ENCODE measurements at places on chromosomes 7 and 10.

- DNase-seq = no peak
Measured at GRCh38 chr7:98807068-98808048, 62.5 kb downstream of the TMEM130 start.

- DNase-seq = no peak
Measured at GRCh38 chr7:33807779-33808482, 97.4 kb upstream of the BMPER start.

- DNase-seq = no peak
Measured at GRCh38 chr10:112122827-112123226, 60.7 kb downstream of the GPAM start.

- DNase-seq = no peak
Measured at GRCh38 chr7:27971171-27971812, 209.3 kb downstream of the JAZF1 start.

GRCh38 chr7:4159154-4159501 is 523.0 kb upstream of the FOXK1 start:
- DNase-seq = no peak

DNA sequence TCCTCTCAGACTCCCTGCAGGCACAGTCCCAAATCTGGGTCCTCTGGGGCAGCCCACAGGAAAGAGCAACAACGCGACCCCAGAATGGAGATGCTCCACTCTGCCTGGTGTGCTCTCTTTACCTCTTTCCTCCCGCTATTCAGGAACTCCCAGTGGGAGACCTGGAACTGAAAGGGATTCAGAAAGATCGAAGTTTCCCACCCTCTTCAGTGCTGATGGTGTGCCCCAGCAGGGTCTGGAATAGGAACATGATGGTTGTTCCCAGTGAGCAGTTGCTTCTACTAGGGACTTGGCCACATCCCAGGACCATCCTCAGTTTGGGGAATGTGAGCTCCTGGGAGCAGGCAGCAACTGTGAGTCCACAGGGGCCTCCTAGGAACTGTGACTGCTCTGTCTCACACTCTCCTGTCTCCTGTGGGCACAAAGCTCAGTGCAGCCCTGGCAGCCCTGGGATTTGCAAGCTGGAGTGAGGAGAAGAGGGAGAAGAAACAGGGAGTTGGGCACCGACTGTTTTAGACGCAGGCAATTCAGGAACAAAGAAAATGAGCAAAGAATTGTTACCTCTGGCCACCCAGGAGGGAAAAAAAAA is 17.9 kb downstream of the OR6V1 start:
- DNase-seq = no peak

DNA sequence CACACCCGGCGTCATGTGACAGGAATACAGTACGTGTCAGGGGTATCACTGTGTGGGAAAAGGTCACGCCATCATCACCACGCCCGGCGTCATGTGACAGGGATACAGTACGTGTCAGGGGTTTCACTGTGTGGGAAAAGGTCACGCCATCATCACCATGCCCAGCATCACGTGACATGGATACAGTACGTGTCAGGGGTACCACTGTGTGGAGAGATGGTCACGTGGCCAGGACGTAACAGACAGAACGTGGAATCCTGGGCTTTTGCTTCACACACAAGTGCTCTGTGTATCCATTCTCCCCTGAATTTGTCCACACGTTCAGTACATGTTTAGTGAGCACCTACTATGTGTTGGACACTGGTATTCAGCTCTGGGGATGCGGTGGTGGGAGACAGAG is 34.5 kb upstream of the DIP2C start:
- DNase-seq = no peak

DNA sequence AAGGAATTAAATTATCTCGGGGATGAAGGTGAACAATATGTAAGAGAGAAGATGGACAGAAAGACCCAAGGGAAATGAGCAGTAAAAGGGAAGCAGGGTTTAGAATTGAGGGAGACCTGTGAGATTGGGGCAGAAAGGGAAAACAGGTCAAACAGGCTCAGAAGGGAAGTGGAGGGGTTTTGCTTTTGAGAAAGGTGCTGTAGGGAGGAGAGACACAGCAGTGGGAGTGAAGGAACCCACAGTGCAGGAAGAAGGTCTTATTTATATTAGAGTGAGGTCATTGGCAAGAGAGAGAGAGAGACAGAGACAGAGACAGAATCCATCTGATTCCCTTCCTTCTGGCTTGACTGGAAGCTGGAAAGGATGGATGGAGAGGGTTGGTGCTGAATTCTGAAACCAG is 3.5 kb upstream of the TCAF1 start:
- no peak for DNase-seq

DNA sequence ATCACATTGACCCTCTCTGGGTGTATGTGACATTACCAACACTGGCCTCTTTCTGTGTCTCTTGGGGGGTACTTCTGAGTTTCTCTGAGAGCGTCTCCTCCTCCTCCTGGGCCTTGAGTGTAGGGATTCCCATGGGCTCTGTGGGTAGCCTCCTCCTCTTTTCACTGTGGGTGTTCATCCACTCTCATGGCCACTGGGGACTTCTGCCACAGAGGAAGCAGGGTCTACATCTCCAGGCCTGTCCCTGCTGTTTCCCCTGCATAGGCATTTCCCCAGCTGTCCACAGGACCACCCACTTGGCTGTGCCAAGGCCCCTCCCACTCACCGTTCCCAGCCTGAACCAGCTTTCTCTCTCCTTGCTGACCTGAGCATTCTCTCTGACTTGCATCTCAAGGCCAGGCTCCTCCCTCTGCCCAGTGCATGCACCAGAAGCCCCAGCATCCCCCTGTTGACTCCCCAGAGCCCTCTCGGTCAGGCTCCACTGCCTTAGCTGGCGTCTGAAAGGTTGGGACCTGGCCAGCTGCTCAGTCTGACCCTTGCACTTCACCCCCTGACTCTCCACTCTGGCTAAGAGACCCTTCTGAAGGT is 487.6 kb downstream of the GLRX3 start:
- DNase-seq = no peak

GRCh38 chr10:12586741-12587140 is 237.4 kb downstream of the CAMK1D start:
- DNase-seq = no peak

DNA sequence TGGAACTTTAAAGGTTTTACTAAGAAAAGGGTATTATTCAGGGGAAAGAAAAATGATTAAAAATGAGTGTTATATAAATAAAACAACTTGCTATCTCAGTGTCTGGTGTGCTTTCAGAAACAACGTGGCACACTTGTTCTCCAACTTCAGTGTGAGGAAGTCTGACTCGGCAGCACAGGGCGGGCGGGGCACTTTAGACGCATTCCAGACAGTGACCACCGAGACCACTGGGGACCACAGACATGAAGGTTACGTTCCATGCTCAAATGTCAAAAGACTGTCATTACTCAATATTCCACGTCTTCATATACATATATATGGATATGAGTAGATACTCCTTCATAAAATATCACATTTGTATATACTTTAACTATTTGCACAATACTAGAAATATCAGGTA is 87.0 kb downstream of the LARP4B start:
- no peak for DNase-seq

- DNase-seq = no peak
Measured at GRCh38 chr10:10803278-10803677, 214.4 kb upstream of the CELF2 start.

DNA sequence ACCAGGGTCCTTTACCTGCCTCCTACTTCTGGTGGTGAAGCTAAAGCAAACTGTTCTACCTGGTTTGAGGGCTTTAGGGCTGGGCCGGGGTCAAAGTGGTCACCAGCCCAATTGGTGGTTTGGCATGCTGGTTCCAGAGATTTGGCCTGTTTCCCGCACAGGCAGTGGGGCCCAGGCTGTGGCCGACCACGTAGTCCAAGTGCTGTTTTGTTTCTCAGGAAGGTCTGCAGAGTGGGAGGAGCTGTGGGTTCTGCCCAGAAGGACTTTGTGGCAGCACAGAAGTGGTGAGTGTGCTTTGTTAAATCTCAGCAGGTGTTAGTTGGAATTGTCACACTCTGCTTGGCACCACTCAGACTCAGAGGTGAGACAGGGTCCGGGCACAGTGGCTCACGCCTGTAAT is 85.8 kb downstream of the MKX start:
- no peak for DNase-seq

DNA sequence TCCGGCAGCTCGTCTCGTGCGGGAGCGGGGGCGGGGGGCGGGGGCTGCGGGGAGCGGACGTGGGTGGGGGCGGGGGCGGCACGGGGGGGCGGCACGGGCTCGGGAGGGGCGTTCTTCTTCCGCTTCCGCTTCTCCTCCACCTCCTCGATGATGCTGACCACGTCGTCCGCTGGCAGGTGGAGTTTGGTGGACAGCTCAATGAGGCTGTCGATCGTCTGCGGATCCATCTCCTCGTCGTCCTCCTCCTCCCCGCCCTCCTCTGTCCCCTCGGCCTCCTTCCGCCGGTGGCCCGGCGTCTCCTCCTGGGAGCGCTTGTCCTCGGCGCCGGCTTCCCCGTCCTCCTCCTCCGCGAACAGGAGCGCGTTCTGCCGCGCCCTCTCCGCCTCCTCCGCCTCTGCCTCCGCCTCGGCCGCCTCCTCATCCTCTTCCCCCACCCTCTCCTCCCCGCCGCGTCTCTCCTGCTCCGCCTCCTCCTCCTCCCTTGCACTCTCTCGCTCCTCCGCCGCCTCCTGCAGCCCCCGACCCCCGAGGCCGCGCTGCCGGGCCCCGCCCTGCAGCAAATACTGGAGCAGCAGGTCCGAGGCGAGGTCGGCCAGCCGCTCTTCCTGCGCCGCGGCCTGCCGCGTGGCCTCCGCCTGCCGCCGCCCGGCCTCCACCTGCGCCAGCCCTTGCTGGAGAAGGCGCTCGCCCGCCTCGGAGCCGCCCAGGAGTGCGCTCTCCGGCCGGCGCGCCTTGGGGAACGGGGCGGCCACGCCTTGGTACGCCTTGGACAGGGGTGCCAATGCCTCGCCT is 1.9 kb downstream of the VGF start:
- peak; percentile 71 for DNase-seq

- DNase-seq = no peak
Measured at GRCh38 chr10:126062131-126063032, 166.0 kb downstream of the FANK1 start.

DNA sequence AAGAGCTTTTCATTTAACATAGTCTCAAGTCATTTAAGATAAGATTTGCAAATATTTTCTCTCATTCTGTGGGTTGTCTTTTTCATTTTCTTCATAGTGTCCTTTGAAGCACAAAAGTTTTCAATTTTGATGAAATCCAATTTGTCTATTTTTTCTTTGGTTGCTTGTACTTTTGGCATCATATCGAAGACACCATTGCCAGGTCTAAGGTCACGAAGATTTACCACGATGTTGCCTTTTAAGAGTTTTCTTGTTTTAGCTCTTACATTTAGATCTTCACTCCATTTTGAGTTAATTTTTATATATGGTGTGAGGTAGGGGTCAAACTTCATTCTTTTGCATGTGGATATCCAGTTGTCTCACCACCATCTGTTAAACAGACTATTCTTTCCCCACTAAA is 34.7 kb downstream of the TMEM270 start:
- no peak for DNase-seq

GRCh38 chr7:13041368-13041988 is 354.0 kb downstream of the ARL4A start:
- no peak for DNase-seq

DNA sequence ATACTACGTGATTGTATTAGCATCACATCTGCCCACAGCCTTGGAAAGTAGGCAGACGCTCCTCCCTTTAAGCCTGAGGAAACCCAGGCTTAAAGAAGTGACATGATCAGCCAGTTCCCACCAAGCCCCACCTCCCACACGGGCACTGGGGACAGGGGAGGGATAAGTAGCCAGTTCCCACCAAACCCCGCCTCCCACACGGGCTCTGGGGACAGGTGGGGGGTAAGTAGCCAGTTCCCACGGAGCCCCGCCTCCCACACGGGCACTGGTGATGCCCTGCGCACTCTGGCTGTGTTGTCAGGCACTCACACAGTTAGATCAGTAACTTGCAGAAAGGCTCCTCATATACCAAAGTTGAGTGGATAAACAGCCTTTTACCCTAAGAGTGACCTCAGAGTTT is 606.8 kb downstream of the PTPRN2 start:
- DNase-seq = no peak

DNA sequence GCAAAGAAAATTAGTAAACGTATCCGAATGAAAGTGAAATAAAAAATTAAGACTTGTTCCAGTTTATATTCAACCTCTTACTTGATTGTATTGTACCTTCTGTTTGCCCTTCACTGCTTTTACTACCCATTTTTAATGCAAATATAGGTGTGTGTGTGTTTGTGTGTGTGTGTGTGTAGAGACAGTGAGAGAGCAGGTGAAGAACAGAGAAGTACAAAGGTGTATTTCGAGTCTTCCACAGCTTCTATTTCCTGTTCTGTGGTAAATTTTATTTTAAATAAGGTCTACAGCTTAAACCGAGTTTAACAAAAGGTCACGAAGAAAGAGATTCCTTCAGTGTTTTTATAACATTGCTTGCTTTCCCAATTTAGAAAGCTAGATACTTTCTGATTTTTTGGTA is 12.7 kb upstream of the SVIL start:
- no peak for DNase-seq

- no peak for DNase-seq
Measured at GRCh38 chr7:42236266-42236975, 588 bp downstream of the GLI3 start.

DNA sequence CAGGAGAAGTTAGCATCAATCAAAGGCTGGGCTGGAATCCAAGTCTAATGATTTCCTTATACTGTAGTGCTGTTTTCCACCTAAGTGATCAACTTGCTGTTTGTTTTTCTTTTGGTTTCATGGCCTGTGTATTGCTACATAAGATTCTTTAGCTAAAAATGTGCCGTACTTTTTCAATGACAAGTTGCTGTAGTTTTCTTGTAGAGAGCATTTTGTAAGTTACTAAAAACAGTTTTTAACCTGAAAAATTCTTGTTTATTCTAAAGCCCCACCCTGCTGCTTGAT is 1.3 kb downstream of the HELLS start:
- DNase-seq = no peak

GRCh38 chr7:32761451-32762205 is 129.9 kb downstream of the KBTBD2 start:
- DNase-seq = no peak

- DNase-seq = no peak
Measured at GRCh38 chr7:18518555-18518954, 23.0 kb downstream of the HDAC9 start.

GRCh38 chr7:497346-497745 is 22.3 kb downstream of the PDGFA start:
- DNase-seq = no peak

- no peak for DNase-seq
Measured at GRCh38 chr10:131852823-131853609, 47.8 kb upstream of the PPP2R2D start.

DNA sequence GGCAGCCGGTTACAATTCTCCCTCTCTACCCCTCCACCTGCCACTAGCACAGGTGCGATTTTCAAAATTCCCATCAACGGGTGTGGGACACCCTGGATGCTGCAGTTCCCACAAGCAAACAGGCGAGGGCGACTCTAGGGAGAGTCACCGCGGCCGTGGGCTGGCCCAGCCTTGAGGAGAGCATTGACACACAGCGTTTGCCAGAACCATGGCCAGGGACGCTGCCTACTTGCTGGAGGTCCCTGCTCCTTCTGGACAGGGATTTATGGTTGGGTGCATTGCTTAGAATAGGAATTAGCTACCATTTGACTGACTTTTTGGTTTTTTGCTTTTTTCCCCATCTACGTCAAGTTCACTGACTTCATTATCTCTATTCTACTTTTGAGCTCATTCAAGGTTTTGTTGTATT is 19.0 kb upstream of the CLDN4 start:
- DNase-seq = peak; percentile 66

GRCh38 chr10:121568275-121568674 is 30.0 kb downstream of the FGFR2 start:
- DNase-seq = no peak

All from NCI-H1930 (cell line).